ENCODE measurements at places on chromosomes 1 and 21.

DNA sequence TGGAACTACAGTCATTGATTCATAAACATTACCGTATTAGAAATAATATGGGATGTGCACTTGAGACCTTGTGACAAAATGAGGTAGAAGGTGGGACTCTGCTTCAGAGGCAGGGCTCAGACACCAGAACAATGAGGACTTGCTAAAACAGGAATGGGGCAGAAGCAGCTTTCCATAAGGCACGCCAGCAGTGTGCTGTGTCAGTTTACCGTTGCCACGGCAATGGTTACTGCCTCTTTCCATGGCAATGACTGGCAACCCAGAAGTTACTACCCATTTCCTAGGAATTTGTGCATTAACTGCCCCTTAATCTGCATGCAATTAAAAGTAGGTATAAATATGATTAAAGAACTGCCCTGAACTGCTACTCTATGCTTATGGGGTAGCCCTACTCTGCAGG, 169.0 kb downstream of the CHRM3 start:
- no peak for DNase-seq

- no peak for DNase-seq
Observed at GRCh38 chr21:44938772-44939531, 877 bp upstream of the SLX9 start.

- DNase-seq = no peak
Observed at GRCh38 chr1:228095938-228096337, 7.2 kb downstream of the C1orf35 start.

GRCh38 chr1:162375463-162375862, 1.2 kb downstream of the SPATA46 start:
- no peak for DNase-seq

- no peak for DNase-seq
Observed at GRCh38 chr1:52916241-52916975, 5.1 kb downstream of the ECHDC2 start.

DNA sequence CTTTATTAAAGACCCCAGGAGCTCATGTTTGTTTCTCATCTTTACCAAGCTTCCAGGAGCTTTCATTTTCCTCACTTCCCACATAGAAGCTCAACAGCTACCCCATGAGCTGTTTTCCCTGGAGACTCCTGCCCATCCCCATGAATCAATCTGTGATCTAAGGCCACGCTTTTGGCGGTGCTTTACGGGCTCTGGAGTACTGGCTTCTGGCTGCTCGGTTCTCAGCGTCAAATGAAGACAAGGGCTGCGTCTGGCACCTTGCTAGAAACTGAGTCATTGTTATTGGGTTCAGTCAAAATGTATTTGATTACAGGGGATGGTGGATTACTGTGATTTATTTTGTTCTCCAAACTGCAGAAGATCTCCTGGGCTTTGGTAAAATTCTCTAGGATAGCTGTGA, 39.9 kb downstream of the ACP6 start:
- DNase-seq = no peak

Measured in hematopoietic multipotent progenitor cell treated with erythropoietin and hydrocortisone succinate and interleukin-3 and kit ligand, for 17 days (in vitro differentiated cells).